ENCODE measurements at places on chromosomes 16 and 17. TPM values are rescaled to one million over a fixed set of nuclear protein-coding genes. Genes with fewer than 3 reads are reported as not detected.

- no peak for DNase-seq
Measured at GRCh38 chr16:24991349-24991748, 23.8 kb downstream of the ARHGAP17 start.

- no peak for DNase-seq
Measured at GRCh38 chr17:28480799-28481571, 7.5 kb downstream of the SLC13A2 start.

DNA sequence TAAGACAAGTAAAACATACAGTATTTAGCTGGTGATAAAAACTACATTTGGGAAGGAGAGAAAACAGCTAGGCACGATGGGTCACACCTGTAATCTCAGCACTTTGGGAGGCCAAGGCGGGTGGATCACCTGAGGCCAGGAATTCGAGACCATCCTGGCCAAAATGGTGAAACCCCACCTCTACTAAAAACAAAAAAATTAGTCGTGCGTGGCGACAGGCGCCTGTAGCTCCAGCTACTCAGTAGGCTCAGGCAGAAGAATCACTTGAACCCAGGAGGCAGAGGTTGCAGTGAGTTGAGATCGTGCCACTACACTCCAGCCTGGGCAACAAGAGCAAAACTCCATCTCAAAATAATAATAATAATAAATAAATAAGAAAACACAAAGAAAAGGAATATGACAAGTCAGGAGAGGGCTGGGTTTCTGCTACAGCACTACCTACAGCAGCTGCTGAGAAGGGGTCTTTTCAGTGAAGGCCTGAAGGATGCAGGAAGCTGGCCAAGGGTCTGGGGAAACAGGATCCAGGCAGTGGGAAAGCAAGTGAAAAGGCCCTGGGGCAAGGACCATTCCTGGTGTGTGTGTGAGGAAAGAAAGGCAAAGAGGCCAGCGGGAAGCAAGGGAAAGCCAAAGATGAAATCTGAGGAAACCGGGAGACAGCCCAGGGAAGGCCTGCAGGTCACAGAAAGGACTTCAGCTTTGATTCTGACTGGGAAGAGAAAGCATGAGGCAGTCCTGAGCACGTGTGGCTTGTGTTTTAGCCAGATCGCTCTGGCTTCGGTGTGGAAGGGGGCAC lies 10.6 kb downstream of the MBTPS1 start:
- DNase-seq, result no peak

- peak; percentile 28 for DNase-seq
Measured at GRCh38 chr16:34050787-34051320, 591.4 kb downstream of the TP53TG3F start.

DNA sequence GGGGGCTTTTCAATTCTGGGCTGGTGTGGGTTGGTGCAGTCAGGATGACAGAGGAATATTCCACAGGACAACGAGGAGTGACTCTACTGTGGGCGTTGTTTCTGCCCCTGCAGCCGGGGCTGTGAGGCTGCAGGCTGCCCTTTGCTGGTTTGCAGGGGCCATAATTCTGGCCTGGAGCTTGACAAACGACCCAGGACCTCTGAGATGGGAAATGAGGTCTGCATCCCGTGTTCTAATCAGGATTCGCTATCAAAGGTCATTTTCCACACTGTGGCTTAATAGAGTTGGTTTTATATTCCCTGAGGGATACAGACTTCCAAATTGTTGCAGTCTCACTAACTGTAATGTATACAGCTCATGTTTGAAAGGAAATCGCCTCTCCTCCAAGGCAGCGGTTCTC lies 180.9 kb downstream of the RPTOR start:
- DNase-seq, result no peak

DNA sequence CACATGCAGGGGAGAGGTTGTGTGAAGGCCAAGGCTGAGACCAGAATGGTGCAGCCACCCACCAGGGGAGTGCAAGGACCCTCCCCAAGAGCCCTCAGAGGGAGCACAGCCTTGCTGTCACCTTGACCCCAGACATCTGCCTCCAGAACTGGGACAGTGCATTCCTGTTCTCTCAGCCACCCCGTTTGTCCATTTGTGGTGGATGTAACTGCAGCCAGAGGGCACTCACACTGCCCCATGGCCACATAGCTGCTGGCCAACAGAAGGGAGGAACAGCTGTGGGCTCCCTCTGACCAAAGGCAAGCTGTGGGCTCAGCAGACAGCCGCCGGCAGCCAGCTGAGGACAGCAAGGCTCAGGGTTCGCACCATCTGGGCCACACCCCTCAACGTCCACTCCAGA lies 49.8 kb upstream of the KLHDC4 start:
- DNase-seq, result no peak

- DNase-seq, result no peak
Measured at GRCh38 chr17:77002103-77003045, 134.2 kb downstream of the MGAT5B start.

DNA sequence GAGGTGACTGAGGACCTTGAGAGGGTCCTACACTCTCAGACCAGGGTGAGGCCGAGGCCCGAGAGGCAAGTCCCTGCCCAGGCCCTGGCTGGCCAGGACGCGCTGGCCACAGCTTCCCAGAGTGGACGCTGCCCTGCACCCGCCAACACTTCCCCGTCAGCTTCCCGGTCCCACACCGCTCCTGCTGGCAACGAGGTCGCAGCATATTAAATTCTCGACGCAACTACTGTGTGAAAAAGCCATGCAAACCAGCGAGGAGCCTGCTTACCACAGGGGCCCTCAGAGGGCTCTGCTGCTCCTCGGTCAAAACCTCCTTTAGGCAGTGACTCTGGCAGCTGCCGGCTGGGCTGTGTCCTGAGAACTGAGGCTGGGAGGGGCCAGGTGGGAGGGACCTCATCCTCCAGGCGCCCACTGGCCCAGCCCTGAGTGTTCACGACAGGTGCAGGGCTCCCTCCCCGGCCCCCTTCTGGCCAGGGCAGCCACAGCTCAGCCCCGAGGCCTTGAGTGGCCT lies 2.1 kb upstream of the TEX19 start:
- DNase-seq, result peak; percentile 26

DNA sequence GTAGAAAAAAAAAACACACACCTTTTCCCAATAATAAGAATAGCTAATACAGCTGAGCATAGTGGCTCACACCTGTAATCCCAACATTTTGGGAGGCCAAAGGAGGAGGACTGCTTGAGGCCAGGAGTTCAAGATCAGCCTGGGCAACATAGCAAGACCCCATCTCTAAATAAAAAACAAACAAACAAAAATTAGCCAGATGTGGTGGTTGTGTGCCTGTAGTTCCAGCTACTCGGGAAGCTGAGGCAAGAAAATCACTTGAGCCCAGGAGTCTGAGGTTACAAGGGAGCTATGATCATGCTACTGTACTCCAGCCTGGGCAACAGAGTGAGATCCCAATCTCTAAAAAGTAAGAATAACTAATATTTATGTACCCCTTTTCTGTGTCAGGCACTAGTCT lies 42.8 kb upstream of the GFOD2 start:
- no peak for DNase-seq

DNA sequence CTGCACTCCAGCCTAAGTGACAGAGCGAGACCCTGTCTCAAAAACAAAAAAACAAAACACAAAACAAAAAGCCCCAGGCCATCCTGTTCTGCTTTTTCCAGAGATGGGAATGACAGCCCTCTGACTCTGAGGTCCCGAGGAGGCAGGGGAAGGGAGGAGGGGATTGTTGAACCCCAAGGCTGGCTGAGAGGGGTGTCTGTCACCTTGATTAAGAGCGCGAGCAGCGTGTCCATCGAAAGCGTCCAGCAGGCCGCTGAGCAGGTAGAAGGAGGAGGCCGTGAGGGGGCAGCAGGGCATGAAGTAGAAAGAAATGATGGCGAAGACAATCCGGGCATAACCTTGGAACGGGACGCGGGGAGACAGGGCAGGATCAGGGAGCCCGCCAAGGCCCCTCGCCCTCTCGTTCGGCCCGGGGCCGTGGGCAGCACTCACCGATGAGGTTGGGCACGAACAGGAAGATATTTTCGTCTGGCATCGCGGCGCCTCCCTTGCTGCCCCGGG lies 593 bp downstream of the CDIPT start:
- peak; percentile 30 for DNase-seq

DNA sequence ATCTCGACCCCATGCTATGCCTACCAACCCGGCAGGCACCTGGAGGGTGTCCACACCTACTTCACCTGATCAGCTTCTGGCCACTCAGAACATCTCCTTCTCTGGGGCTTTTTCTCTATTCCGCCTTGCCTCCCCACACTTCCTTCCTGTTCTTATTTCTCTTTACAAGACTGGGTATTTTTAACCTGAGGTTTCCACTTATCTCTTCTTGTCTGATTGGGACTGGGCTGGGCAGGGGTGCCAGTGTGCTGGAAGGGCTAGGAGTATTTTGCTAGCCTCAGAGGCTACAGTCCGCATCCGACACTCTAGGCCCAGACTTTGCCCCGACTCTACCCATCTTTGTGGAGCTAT lies 26.2 kb upstream of the ZNF652 start:
- no peak for DNase-seq

DNA sequence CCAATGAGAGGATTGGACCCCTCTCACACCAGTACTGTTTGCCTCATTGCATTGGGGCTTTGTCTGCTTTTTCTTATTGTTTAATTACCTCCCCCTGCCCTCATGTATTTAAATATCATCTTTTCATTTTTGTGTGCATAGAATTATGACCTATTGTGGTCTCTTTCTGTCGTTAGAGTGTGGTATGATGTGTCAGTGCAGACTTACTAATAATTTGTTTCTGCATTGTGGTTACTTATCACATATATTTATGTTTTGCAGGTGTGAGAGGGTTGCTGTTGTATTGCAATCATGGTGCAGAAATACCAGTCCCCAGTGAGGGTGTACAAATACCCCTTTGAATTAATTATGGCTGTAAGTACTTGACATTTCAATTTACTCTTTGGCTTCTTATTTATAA lies 2.5 kb downstream of the SEC14L1 start:
- DNase-seq, result no peak

GRCh38 chr16:81752225-81752875 lies 26.7 kb upstream of the PLCG2 start:
- DNase-seq, result no peak

DNA sequence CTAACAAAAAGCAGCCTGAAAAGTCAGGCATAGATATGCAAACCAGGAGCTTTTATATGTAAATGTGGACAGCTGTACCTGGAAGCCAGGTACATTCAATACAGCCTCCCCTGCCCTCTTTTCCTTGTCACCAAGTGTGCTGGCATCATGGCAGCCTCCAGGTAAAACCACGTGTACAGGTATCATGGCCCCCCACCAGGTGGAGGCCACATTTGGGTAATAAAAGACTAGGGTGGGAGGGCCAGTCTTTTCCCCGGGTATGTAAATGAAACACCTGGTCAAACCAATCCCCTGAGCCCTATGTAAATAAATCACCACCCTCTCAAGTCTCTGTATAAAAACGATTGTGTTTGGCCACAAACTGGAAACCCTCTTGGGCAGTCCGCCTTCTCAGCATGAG lies 226.4 kb upstream of the GOT2 start:
- no peak for DNase-seq

- DNase-seq, result no peak
Measured at GRCh38 chr16:53235851-53236250, 181.1 kb downstream of the CHD9 start.

DNA sequence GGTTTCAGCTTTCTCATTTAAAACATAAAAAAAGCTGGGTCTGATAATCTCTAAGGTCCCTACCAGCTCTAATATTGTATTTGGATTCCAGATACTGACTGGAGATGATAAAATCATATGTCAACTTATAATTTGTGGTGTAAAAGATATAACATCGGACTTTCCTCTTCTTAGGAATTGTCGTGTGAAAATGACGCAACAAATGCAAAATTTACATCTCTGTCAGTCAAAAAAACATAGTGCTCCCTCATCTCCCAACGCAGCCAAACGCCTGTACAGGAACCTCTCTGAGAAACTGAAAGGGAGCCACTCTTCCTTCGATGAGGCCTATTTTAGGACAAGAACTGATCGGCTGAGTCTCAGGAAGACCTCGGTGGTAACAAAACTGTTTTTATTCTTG lies 197.3 kb downstream of the ANKFN1 start:
- no peak for DNase-seq

DNA sequence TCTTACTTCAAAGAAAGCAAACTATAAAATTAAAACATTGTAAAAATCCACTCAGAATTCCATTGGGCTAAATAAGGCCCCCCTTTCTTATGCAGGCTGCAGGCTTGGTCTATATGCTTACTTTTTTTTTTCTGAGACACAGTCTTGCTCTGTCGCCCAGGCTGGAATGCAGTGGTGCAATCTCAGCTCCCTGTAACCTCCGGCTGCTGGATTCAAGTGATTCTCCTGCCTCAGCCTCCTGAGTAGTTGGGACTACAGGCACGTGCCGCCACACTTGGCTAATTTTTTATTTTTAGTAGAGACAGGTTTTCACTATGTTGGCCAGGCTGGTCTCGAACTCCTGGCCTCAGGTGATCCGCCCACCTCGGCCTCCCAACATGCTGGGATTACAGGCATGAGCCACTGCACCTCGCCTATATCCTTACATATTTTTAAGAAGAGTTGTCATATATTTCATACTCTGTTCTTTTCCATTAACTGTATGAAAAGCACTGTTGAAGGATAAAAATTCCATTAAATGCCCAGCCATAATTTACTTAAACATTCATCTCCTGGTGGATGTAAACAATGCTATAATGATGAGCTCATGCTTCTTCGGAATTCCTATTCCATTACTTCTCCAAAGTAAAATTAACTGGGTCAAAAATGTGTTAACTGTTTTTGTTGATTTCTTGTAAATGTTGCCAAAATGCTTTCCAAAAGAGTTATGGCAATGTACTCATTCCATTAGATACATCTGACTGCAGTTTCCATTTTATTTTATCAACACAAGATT lies 17.8 kb downstream of the SNN start:
- no peak for DNase-seq

GRCh38 chr17:31597646-31598398 lies 206.3 kb downstream of the RAB11FIP4 start:
- no peak for DNase-seq

DNA sequence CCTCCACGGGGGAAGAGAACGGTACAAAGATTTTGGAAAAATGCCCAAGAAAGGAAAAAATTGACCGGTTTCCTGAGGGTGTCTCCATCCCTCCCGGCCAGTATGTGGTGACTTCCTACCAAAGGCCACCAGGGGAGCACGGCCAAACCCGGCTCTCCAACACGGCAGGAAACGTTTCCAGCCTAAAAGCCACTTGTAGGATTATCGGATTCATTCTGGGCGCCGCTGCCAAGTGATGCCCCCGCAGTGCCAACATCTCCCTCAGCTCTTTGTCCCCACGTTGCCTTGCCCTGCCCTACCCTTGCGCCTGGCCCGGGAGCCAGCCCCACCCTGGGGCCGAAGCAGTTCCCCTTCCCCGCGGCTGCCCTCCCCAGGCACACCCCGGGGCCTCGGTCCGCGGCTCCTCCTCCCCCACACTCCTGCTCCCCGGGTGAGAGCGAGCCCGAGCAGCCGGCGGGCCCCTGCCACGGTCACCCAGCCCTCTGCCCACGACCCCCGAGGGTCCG lies 688 bp downstream of the CRK start:
- peak; percentile 72 for DNase-seq

IL17C gene
- total RNA-seq, result not detected

VAT1L gene
- 1.4 TPM for total RNA-seq

SLC35G6 gene
- not detected for total RNA-seq

FBXO31 gene
- 22.6 TPM for total RNA-seq

GLIS2 gene
- total RNA-seq, result 8.1 TPM

BEAN1 gene
- total RNA-seq, result not detected

VASN gene
- total RNA-seq, result 3.1 TPM
